ENCODE measurements at places on chromosomes 6 and 20. TPM values are rescaled to one million over a fixed set of nuclear protein-coding genes. Genes with fewer than 3 reads are reported as not detected.

NRN1 gene
- 7.0 TPM for total RNA-seq

PTPRT gene
- 2.5 TPM for total RNA-seq

NRSN1 gene
- total RNA-seq, result not detected

DNA sequence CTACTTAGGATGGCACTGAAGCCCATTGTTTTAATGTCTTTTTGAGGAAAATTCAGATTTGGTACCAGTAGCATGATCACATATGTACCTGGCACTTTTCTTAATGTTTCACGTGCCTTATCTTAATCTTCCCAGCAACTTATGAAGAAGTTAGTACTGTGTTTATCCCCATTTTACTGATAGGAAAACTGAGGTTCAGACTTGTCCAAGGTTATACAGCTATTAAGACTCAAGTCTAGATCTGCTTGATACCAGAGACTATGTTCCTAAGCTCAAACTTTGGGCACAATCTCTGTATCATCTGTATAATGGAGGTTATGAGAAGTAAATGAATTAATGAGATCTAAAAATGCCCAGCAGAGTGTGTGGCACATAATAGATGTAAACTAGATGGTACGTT lies 179.7 kb upstream of the SUPT3H start:
- DNase-seq, result no peak

MYLK4 gene
- 3.1 TPM for total RNA-seq

TMEM200A gene
- total RNA-seq, result 1.0 TPM

DNA sequence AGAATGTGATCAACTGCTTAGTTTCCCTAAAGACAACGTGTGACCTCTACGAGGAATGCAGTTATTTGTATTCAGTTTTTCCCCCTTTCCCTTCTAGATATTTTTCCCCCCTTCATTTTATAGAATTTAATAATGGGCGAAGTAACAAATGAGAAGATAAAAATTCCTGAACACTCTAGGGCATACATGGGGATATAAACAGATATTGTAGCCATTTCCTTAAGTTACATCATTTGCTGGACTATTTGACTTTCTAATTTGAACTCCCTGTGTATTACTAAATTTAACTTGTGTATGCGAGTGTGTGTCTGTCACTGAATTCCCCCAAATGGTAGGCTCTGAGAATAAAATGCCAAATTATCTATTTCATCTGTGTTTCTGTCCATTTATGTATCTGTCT lies 99.0 kb upstream of the ZFP64 start:
- no peak for DNase-seq
